ENCODE measurements at places on chromosomes 12 and 14. TPM values are rescaled to one million over a fixed set of nuclear protein-coding genes. Genes with fewer than 3 reads are reported as not detected.
A peak's percentile ranks its signal among the peaks of the same experiment; 100 is the strongest.

- no peak for DNase-seq
Measured at GRCh38 chr14:90592655-90593054, 195.8 kb downstream of the CALM1 start.

DNA sequence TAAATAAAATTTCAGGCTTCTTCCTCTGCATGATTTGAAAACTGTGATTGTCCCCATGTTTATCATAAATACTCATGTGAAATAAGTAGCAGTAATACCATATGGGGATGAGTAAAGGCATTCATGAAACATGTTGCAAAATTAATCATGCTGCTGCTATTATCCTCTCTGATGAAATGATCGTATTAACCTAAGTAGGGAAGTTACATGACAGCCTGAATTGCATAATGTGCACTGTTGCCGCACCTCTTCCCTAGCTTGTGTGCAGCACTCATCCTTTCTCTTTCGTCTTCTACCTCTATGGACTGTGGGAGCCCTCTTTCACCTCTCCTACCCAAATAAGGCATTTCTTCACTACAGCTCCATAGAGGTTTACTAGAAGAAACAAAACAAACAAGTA lies 367.6 kb downstream of the SOX5 start:
- no peak for DNase-seq

DNA sequence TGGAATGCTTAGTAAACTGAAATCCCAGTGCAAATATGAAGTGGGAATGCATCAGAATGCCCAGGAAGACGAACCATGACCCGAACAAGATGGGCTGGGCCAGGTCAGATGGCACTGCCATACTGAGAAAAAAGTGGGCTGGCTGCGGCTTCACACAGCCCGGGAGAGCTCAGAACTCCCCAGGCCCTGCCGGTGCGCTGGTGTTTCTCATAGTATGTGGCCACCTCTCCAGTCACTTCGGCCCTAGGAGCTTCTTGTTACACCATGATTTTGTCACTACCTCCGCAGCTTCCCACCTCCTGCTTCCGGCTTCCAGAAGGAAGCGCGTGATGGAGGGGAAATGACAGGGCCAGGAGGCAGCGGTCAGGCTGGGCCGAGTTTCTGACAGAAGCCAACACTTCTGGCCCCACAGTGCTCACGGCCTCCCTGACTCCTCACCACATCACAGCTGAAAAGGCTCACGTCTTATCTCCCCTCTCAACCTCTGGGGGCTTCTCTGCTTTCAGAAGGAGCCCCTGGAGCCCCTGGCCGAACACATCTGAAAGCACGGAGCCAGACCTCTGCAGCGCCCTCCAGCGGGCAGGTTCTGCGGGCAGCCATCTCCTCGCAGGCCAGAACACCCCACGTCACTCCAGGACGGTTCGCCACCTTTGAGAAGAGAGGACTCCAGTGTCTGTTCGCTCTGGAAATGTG lies 30.7 kb downstream of the DAD1 start:
- DNase-seq = no peak

GRCh38 chr14:61547186-61548069 lies 147.9 kb upstream of the HIF1A start:
- DNase-seq = no peak

GRCh38 chr14:94907626-94908261 lies 137.8 kb upstream of the GSC start:
- DNase-seq = no peak

DNA sequence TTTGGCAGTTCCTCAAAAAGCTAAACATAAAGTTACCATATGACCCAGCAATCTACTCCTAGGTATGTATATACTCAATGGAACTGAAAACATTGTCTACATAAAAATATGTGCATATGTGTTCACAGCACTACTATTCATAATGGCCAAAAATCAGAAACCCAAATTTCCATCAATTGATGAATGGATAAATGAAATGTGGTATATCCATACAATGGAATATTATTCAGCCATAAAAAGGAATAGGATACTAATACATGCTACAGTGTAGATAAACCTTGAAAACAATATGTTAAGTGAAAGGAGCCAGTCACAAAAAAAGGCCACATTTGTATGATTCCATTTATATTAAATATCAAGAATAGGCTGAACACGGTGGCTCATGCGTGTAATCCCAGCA lies 3.4 kb downstream of the ACYP1 start:
- no peak for DNase-seq

GRCh38 chr14:101986953-101987352 lies 22.6 kb downstream of the DYNC1H1 start:
- DNase-seq = no peak

GRCh38 chr12:124241776-124242528 lies 52.9 kb upstream of the RFLNA start:
- DNase-seq = no peak

- no peak for DNase-seq
Measured at GRCh38 chr12:20493934-20494333, 125.6 kb downstream of the PDE3A start.

- DNase-seq = no peak
Measured at GRCh38 chr12:69497308-69498026, 27.3 kb downstream of the FRS2 start.

DNA sequence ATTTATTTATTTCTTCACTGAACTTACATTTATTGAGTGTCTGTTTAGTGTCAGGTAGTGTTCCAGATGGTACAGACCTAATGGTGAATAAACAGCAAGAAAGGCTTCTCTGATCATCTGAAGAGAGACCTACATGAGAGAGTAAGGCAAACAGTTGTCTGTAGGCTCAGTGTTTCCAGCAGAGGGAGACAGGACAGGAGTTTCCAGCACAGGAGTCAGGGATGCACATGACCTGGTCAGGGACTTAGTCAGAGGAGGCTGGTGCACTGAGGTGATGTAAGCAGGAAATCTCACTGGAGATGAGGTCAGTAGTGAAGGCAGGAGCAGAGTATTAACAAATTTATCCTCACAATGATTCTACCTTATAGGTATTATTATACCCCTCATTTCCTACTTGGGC lies 233.2 kb downstream of the MDGA2 start:
- no peak for DNase-seq

- DNase-seq = no peak
Measured at GRCh38 chr12:57737467-57738460, 778 bp downstream of the AGAP2 start.

GRCh38 chr14:91614187-91614586 lies 104.1 kb upstream of the PPP4R3A start:
- DNase-seq = no peak

- DNase-seq = no peak
Measured at GRCh38 chr12:104354868-104355570, 51.5 kb downstream of the EID3 start.

- DNase-seq = no peak
Measured at GRCh38 chr14:37196604-37197420, 925 bp upstream of the MIPOL1 start.

DNA sequence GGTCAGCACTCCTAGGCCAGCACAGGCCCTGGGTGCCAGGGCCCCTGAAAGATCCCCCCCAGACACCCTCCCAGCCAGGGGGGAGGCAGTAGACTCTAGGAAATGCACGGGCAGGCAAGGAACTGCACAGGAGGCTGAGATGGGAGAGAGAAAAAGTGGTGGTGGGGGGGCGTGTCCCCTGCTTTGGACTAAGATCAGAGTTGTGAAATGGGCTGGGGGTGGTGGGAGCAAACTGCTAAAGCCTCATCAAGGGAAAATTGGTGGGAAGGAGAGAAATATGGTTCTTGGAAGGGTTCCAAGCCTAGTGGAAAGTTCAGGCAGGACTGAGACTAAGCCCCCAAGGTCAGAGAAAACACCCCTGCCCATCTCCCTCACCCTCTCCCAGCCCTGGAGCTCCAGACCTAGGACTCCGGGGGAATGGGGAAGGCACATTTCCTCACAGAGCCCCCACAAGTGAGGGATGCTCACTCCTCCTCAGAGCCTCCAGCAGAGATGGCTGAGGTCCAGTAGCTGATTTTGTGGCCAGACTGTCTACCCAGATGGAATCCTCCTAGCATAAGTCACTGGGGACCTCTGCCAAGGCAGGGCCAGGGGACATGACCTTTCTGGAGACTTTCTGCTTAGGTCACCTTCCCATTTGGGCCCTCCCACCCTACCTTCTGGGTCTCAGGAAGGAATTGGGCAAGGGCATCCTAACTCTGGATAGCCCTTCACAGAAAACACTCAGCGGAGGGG lies 29.8 kb downstream of the FIGNL2 start:
- DNase-seq = peak; percentile 31

- DNase-seq = no peak
Measured at GRCh38 chr12:58584880-58585279, 335.4 kb downstream of the LRIG3 start.

GRCh38 chr14:75654127-75654732 lies 6.4 kb downstream of the ERG28 start:
- DNase-seq = peak; percentile 78

DNA sequence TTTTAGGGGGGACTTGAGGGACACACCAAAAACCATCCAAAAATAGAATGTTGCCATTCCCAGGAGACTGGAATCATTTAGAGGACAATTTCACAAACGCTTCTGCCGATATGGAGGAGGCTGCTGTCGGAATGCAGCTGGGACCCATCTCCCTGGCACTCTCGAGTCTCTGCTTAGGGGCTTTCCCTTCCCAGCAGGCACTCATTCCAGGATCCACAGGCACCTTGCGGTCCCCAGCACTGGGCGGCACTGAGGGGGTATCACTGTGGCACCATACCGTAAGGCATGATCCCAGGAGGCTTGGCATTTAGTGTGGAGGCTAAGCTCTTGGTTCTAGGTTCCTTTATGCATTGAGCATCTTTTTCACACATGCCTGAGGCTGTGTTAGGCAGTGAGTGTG lies 36.6 kb upstream of the LTBP2 start:
- no peak for DNase-seq

GRCh38 chr14:22556021-22556989 lies 32.7 kb downstream of the DAD1 start:
- DNase-seq = peak; percentile 65

DNA sequence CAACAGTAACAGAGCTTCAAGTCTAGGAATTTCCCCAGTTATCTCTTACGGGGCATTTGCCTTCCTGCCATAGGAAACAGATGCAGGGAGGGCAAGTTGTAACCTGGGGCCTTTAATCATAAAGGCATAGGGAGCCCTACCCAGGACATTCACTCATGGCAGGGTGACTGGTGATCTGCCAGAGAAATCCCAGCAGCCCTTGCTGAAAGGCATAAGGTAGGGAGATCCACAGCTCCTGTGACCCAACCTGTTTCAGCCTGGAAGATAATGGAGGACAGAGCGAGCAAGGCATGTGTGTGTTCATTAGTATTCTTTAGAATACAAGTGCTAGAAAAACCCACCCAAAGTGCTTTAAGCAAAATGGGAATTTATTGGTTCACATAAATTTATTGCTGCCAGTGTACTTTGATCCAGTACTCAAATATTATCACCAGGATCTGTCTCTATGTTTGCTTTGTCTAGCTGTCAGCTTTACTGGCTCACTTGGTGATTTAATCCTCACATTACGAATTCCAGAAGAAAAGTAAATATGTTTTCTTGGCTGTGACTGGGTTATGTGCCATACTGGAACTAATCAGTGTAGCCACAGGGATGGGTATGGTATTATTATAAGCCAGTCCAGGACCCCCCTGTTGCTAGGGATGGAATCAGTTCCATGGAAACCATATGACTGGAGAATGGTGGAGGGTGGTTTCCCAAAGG lies 21.1 kb upstream of the AKAP6 start:
- DNase-seq = no peak

DNA sequence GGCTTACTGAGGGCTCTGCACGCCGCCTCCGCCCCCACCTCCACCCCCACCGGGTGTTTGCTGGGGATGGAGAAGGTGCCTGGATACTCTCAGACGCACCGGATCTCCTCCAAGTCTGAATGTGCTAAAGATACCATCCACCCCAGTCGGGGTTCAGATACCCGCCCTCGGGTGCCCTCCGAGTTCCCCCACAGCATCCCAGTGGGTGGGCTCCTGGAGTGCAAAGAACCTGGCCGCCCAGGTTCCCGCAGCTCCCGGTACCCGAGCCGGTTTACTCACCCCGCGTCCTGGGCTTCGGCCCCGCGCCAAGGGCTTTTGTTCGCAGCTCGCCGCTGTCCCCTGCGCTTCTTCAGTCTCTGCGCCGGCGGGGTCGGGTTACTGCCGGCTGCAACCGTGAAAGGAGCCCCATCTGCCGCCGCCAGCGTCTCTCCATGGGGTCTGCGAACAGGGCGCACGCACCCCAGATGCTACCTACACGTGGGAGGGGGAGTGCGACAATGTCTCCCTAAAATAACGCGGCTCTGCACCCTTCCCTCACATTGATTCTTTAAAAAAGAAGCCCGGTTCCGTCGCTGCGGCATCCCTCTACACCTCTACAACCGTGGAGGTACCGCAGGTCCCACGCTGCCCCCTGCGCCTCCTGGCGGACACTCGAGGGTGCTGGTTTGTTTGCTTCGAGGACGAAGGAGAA lies at the start of gene CCDC177:
Gene CCDC177 (minus strand): TSS at position 609 of the 691 bp plus-strand sequence. CDS start 1,249 bp downstream, outside the sequence.
- DNase-seq = no peak

- no peak for DNase-seq
Measured at GRCh38 chr14:39154594-39155189, 15.4 kb downstream of the TRAPPC6B start.

GRCh38 chr12:11524446-11524845 lies 125.0 kb upstream of the ETV6 start:
- no peak for DNase-seq

GRCh38 chr12:131535779-131536178 lies 175.1 kb upstream of the SFSWAP start:
- DNase-seq = no peak

DNA sequence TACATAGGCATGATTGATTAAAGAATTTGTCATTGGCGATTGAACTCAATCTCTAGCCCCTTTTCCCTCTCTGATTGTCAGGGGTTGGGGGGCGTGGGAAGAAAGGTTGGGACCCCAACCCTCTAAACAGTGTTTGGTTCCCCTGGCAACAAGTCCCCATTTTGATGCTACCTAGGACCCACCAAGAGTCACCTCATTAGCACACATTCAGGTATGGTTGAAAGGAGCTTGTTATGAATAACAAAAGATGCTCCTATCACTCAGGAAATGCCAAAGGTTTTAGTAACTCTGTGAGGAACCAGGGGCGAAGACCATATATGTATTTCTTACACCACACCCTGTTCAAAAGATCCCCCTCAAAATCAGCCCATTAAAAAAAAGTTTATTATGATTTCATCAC lies 14.3 kb downstream of the RNF212B start:
- DNase-seq = no peak

FAM90A1 gene
- total RNA-seq = not detected

SIX1 gene
- total RNA-seq = 7.1 TPM

ADAM21 gene
- not detected for total RNA-seq

TMTC3 gene
- total RNA-seq = 9.0 TPM

STAC3 gene
- not detected for total RNA-seq

CLEC9A gene
- total RNA-seq = 0.90 TPM

TEDC1 gene
- total RNA-seq = 11.0 TPM

GPR84 gene
- 0.27 TPM for total RNA-seq

NXPH4 gene
- not detected for total RNA-seq

SLC5A8 gene
- total RNA-seq = 0.14 TPM

PPP1R36 gene
- 1.2 TPM for total RNA-seq

TSHR gene
- not detected for total RNA-seq

NRL gene
- total RNA-seq = 1.2 TPM

Data from uterus (tissue), 4 donors.